SJSA1 (cell line): ENCODE measurements at places on chromosomes 13 and 19. TPM values are rescaled to one million over a fixed set of nuclear protein-coding genes. Genes with fewer than 3 reads are reported as not detected.
A peak's percentile ranks its signal among the peaks of the same experiment; 100 is the strongest.

DNA sequence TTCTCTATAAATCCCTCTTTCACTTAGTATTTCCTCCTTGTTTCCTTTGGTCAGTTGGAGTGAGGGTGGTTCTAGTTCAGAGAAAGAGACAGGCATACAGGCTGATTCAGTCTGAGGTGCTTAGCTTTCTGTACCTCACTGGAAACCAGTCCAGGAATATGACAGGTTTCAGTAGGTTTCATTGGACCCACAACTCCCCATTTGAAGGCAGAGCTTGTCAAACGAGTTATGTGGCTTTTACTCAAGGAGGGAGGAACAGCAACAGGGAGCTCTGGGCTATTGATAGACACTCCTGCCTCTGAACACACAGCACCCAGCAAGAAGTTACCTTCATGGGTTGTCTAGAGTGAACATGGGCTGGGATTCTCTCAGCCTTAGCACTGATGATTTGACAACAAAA is 14.5 kb downstream of the ACTN4 start:
- peaks cover 70% of the 10 kb centered on the region for H3K36me3 ChIP-seq
- no peaks in the 10 kb centered on the region for H3K27me3 ChIP-seq
- H3K27ac ChIP-seq = no peak overlapping the region
- no peak for DNase-seq

DNA sequence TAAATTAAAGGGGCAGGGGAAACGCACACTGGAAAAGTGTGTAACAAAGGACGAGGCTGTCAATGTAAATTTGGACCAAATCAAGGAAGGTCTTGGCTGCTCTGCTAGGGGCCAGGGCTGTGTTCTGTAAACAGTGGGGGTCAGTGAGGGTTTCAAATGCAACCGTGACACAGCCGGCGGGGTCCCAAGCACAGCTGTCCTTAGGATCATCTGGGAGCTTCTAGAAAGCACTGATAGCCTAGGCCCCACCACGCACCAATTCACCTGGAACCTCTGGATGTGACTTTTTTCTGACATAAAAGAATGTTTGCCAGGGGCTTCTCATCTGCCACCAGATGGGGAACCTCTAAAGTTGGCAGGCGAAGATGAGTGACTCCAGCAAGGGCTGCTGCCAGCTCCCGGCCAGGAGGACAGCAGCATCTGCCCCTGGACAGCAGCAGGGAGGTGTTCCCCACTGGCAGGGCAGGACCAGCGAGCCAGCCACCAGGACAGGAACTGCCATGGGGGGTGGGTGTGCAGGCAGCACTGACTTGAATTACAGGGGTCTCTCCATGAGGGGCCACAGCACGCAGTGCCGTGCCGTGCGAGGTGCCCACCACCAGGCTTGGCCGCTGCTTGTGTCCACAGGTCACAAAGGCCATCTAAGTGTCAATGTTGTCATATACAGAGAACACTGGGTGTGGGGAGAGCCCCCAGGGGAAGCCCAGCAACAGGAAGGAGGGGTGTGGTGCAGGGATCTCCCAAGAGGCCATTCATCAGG is 87.5 kb downstream of the SOX1 start:
- H3K27ac ChIP-seq = no peak overlapping the region
- no peaks in the 10 kb centered on the region for H3K36me3 ChIP-seq
- H3K4me3 ChIP-seq = no peak overlapping the region

GRCh38 chr19:5035793-5036697 is 67.1 kb downstream of the KDM4B start:
- no peak overlapping the region for H3K4me3 ChIP-seq
- DNase-seq = no peak
- H3K27ac ChIP-seq = no peak overlapping the region
- H3K27me3 ChIP-seq = no peaks in the 10 kb centered on the region
- H3K36me3 ChIP-seq = peaks cover 42% of the 10 kb centered on the region

- H3K27me3 ChIP-seq = no peaks in the 10 kb centered on the region
- H3K4me1 ChIP-seq = peaks cover 26% of the 10 kb centered on the region
- H3K36me3 ChIP-seq = no peaks in the 10 kb centered on the region; the same call in none of the 2 replicates
- no peak overlapping the region for H3K4me3 ChIP-seq
- DNase-seq = no peak
Observed at GRCh38 chr19:35939307-35940077, 3.3 kb downstream of the LRFN3 start.

DNA sequence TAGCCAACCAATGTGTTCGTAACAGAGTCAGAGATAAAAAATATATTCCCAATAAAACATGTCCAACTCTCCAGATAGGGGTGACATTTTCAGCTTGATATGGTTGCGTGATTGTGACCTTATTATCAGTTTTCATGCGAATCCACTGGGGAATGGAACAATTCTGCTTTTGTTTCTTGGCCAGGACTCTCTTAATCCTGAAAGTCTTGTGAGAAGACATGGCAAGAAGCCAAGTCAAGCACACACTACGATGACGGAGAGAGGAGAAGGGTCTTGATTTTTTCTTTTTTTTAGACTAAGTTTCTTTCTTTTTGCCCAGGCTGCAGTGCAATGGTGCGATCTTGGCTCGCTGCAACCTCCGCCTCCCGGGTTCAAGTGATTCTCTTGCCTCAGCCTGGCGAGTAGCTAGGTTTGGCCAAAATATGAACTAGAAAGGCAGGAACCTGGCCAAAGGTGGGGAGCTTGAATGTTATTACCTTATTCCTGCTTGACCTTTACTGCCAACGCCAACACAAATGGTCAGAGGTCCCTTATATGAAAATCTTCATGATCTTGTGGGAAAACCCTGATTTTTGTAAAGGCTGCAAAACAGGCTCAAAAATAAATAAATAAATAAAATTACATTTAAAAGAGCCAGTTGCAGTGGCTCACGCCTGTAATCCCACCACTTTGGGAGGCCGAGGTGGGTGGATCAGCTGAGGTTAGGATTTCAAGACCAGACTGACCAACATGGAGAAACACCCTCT is 14.5 kb downstream of the ZNF816 start:
- no peak overlapping the region for H3K4me3 ChIP-seq
- no peaks in the 10 kb centered on the region for H3K4me1 ChIP-seq
- no peaks in the 10 kb centered on the region for H3K27me3 ChIP-seq
- DNase-seq = no peak
- H3K36me3 ChIP-seq = peaks cover 39% of the 10 kb centered on the region

GRCh38 chr19:4568886-4569285 is 9.4 kb upstream of the SEMA6B start:
- no peak overlapping the region for H3K4me3 ChIP-seq
- DNase-seq = no peak
- H3K27me3 ChIP-seq = no peaks in the 10 kb centered on the region
- no peaks in the 10 kb centered on the region for H3K36me3 ChIP-seq

DNA sequence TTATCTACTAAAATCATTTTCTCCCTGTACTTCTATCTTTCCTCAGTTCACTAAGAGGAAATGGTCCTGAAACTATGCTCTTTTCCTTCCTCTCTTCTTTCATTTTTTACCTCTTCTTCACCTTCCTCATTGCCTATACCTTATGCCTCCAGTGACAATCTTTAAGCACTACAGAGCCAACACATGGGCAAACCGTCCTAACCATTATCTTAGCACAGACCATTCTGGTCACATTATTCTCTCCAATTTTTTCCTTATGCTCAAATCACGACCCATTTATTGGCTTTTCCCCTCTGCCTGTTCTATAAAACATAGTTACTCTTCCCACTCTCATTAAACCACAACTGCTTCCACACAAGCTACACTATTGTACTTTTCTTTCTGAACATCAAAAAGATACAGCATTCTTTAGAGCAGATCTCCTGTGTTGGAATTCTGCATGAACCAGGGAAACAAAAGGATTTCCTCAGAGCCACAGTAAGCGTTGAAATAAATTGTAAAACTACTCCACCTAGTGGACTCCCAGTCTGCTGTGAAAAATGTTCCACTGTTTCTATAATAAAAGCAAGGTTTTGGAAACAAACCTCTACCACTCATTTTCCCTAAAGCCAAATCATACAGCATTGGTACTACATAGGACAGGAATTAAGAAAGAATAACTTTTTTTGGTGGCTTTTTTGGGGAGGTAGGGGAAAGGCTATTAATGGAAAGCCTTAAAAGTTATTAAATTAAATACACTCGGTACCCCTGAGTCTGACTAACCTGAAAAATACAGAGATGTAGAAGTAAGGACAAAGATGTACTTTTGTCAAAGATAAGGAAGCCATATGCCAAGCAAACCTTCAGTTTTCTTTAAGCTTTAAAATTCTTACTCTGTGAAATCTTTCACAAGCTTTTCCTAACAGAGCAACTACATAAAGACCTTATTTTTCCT is 19.5 kb downstream of the NUFIP1 start:
- no peak overlapping the region for H3K4me3 ChIP-seq
- H3K27ac ChIP-seq = no peak overlapping the region
- H3K36me3 ChIP-seq = peaks cover 27% of the 10 kb centered on the region
- no peaks in the 10 kb centered on the region for H3K27me3 ChIP-seq

- no peak overlapping the region for H3K4me3 ChIP-seq
- H3K27ac ChIP-seq = no peak overlapping the region
- DNase-seq = no peak
- H3K4me1 ChIP-seq = no peaks in the 10 kb centered on the region
Observed at GRCh38 chr19:20969898-20970297, 46.8 kb downstream of the ZNF85 start.

DNA sequence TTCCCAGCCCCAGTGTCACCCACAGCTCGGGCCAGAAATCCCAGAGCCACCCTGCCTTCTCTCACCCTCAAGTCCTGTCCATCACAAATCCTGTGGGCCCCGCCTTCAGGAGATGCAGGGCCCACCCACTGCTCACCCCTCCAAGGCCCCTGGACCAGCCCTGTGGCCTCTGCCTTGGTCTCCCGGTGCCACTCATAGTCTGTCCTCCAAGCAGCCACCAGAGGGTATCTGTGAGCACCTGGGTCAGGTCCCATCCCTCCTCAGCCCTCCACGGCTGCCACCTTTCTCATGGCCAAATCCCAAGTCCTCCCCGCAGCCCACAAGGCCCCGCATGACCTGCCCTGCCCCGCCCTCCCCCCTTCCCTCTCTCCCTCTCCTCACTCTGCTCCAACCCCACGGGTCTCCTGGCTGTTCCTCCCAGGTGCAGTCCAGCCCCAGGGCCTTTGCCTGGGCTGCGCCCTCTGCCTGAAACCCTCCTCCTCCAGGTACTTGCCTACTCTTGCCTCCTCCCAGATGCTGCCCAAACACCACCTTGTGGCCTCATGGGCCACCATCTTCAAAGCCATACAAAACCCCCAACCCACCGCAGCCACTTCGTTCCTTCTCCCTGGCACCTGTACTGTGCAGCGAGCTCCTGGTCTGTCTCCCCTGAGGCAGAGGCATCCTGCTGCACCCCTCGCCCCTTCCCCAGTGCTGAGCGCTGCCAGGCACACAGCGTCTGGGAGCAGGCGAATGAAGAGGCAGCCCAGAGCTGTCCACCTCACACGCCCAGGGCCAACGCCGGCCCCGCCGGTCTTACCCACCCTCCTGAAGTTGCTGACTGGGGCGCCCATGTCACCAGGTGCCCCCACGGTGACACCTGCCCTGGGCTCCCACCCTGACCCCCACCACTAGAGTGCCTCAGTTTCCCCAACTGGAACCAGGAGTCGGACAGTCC is 13.2 kb upstream of the UQCR11 start:
- H3K4me3 ChIP-seq = no peak overlapping the region
- H3K27me3 ChIP-seq = no peaks in the 10 kb centered on the region
- H3K36me3 ChIP-seq = peaks cover 60% of the 10 kb centered on the region
- no peak for DNase-seq

GRCh38 chr19:45151320-45151719 is 9.5 kb downstream of the NKPD1 start:
- H3K4me3 ChIP-seq = no peak overlapping the region
- DNase-seq = no peak
- no peak overlapping the region for H3K27ac ChIP-seq
- H3K36me3 ChIP-seq = peaks cover 2% of the 10 kb centered on the region
- H3K4me1 ChIP-seq = peaks cover 33% of the 10 kb centered on the region

DNA sequence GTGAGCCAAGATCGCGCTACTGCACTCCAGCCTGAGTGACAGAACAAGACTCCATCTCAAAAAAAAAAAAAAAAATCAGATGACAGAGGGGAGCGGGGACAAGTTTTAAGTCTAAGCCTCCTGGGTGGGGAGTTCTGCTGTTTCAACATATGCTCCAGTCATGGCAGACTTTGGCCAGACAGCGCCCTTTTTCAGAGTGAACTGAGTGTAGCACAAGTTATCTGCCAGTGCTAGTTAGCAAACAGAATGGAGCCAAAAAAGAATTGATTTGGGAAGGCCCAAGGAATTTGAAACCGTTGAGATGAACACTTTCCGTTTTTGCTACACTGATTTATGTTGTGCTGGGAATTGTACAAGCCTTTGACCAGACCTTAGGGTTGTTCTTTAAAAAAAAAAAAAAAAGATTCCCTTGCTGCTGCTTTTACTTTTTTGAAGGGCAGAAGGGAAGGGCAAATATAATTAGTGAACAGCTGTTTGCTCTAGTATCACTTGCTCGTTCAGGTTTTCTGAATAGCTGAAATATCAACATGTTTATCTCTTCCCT is 5.7 kb downstream of the ACTN4 start:
- no peak overlapping the region for H3K4me3 ChIP-seq
- H3K36me3 ChIP-seq = peaks cover 86% of the 10 kb centered on the region
- no peaks in the 10 kb centered on the region for H3K27me3 ChIP-seq
- peaks cover 86% of the 10 kb centered on the region for H3K4me1 ChIP-seq
- no peak for DNase-seq
- peak overlapping the region; percentile 86 for H3K27ac ChIP-seq

GRCh38 chr19:54387991-54388801 is 23.5 kb upstream of the LAIR1 start:
- no peaks in the 10 kb centered on the region for H3K36me3 ChIP-seq
- DNase-seq = no peak
- no peak overlapping the region for H3K4me3 ChIP-seq

DNA sequence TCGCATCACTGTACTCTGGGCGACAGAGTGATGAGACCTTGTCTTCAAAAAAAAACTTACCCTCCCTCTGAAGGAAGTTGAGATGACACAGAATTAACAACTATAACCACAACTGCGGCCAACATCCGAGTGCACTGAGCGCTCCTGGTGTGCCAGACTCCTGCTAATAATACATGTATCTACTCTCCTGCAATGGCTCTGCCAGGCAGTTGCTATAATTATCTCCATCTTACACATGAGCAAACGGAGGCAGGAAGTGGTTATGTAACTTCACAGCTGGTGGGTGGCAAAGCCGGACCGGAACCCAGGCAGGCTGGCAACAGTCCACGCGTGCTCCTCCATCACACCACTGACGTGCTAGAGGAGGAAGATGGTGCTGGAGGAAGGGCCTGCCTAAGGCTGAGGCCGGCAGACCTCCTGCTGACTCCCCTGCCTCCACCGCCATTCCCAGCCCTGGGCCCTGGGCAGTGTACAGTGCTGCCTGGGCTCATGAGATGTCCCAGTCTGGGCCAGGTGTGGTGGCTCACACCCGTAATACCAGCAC is 12.6 kb downstream of the XRCC1 start:
- peak overlapping the region; percentile 69 for H3K27ac ChIP-seq
- peaks cover 50% of the 10 kb centered on the region for H3K36me3 ChIP-seq
- H3K4me3 ChIP-seq = no peak overlapping the region

The ZNF112 gene
- total RNA-seq = 4.7 and 7.1 TPM in 2 replicates

The ZNF835 gene
- total RNA-seq = not detected in 2 replicates

The POLR2E gene
- 143 and 173 TPM in 2 replicates for total RNA-seq

The MYPOP gene
- total RNA-seq = 1.3 and 1.4 TPM in 2 replicates

The MPND gene
- 4.6 and 6.5 TPM in 2 replicates for total RNA-seq

The CEACAM6 gene
- total RNA-seq = not detected in 2 replicates

The IZUMO2 gene
- total RNA-seq = not detected in 2 replicates
